ENCODE measurements at places on chromosomes 1 and 21.

GRCh38 chr1:111275079-111275478 lies 15.6 kb upstream of the CHIA start:
- DNase-seq: no peak

- DNase-seq: no peak
These were observed 87.4 kb upstream of the C1orf21 start for GRCh38 chr1:184299406-184299790.

DNA sequence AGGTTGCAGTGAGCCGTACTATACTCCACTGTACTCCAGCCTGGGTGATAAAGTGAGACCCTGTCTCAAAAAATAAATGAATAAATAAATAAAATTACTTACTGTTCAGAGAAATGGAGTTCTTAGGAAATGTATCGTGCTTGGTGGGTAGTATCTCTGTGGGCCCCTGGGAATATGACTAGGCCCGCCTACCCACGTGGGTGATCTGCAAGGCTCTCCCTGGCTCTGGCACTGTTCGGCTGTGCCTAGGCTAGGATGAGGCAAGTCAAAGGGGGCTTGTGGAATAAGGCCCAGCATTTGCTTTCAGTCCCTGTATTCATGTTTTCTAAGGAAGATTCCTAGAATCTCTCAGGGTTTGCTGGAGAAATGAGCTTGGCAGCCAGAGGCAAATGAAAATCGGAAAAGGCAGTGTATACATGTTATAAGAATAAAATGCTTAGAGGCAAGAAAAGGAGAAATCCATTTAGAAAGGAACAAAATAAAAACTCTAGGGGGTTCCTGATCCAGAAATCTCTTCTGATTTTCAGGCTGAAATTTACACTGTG lies 4.5 kb upstream of the CSRP1 start:
- DNase-seq: no peak

DNA sequence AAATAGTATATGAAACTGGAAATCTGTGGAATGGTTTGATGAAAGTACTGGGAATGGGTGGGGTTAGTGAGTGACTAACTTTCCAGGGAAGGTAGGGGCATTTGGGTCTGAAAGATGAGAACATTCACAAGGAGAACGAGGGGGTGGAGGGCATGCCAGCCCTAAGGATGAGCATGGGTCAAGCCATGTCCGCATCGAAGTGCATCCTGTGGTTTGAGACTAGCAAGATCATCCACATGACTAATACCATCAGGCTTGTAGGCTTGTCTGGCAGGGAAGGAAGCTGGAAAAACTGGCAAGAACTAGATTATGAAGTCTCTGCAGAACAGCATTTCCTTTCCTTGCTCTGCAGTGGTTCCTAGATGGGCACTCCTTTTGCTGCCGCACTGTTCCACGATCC lies 70.4 kb upstream of the UBE2U start:
- DNase-seq: no peak

DNA sequence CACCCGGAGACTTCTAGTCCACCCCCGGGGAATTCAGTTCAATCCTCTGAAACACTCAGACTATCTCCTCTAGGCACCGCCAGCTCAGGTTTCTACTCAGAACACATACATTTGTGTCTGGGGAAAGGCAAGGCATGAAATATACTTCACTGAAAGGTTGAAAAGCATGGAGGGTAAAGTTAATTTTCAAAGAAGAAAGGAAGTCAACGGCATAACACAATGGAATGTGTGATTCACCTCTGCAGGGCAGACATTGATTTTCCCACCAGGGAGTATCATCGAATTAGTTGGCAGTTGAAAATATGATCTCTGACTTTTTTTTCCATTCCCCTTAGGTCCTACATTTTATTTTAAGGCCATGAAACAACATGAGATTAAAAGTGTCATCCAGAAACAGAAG lies 669.4 kb downstream of the SMYD3 start:
- no peak for DNase-seq

DNA sequence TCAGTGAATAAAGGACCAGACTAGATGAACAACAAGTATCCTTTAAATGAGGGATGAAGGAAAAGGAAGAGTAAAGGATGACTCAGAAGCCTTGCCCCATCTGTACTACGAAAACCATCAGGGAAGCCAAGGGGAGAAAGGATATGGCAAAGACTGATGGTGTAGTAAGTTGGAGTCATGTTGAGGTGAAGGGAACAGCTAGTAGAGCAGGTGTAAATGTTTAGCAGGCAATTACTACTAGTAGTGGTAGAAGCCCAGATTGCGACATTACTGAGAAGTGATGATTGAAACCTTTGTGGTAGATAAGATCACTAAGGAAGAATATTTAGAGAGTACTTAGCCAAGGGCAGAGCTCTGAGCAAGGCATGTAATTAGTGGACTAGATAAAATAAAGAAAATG lies 84.0 kb downstream of the PHTF1 start:
- no peak for DNase-seq

DNA sequence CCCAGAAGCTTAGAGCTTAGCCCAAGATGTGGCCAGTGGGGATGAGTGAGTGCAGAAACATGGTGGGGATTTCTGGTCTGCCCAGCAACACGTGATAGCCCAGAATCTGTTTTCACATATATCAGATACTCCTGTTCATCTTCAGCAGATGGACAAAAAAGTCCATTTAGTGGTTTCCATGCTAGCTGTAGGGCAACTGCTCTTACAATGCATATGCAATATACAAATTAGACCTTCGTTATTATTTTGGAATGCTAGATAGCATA lies 96.9 kb upstream of the SGIP1 start:
- no peak for DNase-seq

GRCh38 chr1:167955915-167956314 lies 19.0 kb upstream of the MPC2 start:
- no peak for DNase-seq

GRCh38 chr1:174005032-174005431 lies 17.1 kb downstream of the RC3H1 start:
- DNase-seq: no peak

GRCh38 chr21:26491663-26492062 lies 81.4 kb downstream of the CYYR1 start:
- no peak for DNase-seq

DNA sequence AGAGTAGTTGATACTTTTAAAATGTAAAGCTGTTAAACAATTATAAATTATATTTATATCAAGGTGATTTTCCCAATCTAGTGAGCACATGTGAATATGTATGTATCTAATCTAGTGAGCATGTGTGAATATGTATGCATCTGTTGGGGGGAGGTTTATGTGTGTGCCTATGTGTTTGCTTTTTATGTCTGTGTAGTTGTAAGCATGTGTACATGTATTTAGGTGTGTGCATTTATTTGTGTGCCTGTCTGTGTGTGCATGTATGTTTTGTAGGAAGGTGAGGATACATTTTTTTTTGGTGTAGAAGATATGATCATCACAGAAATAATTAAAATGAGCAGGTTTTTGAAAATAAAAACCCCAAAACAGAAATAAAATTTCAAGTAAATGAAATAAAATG lies 318.9 kb upstream of the CHRM3 start:
- DNase-seq: no peak

DNA sequence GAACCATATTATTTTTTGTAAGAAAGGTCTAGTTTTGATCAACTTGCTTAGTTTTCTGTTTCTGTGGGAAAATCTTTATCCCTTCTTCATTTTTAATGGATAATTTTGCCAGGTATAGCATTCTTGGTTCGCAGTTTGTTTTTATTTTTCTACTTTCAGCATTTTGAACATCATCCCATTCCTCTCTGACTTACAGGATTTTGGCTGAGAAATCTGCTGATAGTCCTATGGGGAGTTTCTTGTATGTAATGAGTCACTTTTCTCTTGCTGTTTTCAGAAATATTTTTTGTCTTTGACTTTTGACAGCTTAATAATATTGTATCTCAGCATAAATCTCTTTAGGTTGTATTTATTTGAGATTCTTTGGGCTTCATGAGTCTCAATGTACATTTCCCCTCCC lies 389.1 kb downstream of the PBX1 start:
- DNase-seq: no peak

- DNase-seq: no peak
These were observed 14.1 kb upstream of the KCNN3 start for GRCh38 chr1:154883919-154884868.

GRCh38 chr1:190175320-190175719 lies 302.3 kb downstream of the BRINP3 start:
- no peak for DNase-seq

GRCh38 chr1:15948595-15949452 lies 27.1 kb downstream of the ZBTB17 start:
- no peak for DNase-seq

GRCh38 chr1:6796095-6796494 lies 10.8 kb downstream of the CAMTA1 start:
- no peak for DNase-seq

GRCh38 chr1:97875996-97876395 lies 44.8 kb downstream of the DPYD start:
- no peak for DNase-seq

DNA sequence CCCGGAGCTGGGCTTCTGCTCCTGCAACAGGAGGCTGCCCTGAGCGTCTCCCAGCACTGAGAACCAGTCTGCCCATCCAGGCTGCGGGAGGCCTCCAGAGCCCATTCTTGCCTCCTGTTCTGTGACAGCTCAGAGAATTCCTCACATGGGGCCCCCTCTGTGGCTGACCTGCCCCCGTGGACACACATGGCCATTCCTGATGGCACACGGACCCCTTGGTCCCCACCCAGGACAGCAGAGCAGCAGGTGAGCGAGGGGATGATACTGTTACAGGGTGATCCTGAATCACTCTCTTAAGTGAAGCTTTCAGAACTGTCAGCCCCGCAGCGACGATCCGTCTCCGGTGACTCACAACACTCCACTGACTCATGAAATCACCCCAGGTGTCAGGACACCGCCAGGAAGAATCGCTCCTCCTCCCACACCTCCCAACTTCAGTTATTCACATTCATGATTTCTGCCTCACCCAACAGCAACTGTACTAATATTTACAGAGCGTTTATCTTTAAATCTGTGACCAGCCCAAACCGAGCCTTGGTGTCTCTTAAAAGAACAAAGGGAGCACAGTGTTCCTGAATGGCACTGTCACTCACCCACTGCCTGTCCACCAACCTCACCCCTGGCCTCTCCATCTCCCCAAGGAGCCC lies 22.5 kb downstream of the CHD5 start:
- DNase-seq: no peak

GRCh38 chr1:207754974-207755700 lies 3.3 kb downstream of the CD46 start:
- DNase-seq: no peak

DNA sequence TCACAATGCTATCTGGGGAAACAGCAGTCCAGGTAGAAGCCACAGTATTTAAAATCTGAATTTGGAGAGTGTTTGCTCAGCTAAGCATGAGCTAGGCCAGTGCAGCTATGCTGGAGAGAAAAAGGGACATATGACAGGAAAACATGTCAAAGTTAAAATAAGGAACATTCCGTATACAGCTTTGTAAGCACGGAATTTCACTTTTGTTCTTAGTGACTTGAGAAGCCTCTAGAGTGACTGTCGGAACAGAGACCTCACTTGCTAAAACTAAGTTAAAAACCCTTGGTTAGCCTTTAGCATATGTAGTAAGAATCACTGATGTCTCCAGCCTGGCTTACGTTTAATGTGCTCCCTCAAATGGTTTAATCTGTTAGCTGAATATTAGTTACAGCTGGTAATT lies 661.7 kb downstream of the KCNT2 start:
- no peak for DNase-seq

- no peak for DNase-seq
These were observed 394.8 kb downstream of the PRDM2 start for GRCh38 chr1:14094611-14095400.

GRCh38 chr1:14698314-14698713 lies 99.8 kb downstream of the KAZN start:
- no peak for DNase-seq

DNA sequence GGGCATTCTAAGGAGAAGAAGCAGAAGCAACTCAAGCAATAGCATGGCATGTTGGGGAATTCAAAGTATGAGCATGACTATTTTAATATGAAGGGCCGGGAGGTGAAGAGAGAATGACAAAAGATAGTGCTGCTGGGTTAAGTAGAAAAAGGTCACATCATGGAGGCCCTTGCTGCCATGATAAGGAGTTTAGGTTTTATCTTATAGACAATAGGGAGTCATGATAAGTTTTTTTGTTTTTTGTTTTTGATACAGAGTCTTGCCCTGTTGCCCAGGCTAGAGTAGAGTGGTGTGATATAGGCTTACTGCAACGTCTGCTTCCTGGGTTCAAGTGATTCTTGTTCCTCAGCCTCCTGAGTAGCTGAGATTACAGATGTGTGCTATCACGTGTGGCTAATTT lies 3.1 kb downstream of the BNIPL start:
- no peak for DNase-seq

GRCh38 chr1:970242-970972 lies 4.1 kb downstream of the PLEKHN1 start:
- DNase-seq: no peak

DNA sequence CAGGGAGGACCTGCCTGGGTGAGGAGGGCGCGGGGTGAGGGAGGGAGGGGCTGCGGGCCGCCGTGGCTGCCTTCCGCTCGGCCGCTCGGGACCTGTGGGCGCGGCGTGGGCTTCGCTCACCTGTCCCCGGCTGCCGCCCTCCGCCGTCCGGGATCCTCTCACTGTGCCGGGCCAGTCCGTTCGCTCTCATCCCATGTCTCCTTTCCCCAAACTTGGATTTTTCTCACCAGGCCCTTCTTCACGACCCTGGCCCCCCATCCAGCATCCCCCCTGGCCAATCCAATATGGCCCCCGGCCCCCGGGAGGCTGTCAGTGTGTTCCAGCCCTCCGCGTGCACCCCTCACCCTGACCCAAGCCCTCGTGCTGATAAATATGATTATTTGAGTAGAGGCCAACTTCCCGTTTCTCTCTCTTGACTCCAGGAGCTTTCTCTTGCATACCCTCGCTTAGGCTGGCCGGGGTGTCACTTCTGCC lies 362 bp downstream of the ZBTB48 start:
- DNase-seq: no peak

- DNase-seq: no peak
These were observed 147.3 kb downstream of the KAZN start for GRCh38 chr1:14745789-14746188.
